ENCODE measurements at places on chromosomes 12 and 14.
A peak's percentile ranks its signal among the peaks of the same experiment; 100 is the strongest.

DNA sequence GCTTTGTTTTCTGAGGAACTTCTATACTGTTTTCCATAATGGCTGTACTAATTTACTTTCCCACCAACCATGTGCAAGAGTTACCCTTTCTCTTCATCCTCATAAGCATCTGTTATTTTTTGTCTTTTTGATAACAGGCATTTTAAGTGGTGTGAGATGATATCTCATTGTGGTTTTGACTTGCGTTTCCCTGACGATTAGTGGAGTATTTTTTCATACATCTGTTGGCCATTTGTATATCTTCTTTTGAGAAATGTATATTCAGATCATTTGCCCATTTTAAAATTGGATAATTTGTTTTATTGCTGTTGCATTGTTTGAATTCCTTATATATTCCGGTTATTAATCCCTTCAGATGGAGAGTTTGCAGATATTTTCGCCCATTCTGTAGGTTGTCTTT is 10.2 kb upstream of the HMGA2 start:
- no peak for DNase-seq

DNA sequence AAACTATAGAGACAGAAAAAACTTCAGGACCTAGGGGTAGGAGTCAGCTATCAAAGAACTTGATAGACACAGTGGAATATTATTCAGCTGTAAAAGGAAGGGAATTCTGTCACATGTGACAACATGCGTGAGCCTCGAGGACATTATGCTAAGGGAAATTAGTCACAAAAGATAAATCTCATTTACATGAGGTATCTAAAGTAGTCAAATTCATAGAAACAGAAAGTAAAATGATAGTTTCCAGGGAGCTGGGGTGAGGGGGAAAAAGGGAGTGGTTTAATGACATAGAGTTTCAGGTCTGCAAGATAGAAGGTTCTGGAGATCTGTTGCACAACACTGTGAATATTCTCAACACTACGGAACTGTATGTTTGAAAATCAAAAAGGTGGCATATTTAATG is 50.0 kb upstream of the PRIMA1 start:
- no peak for DNase-seq

DNA sequence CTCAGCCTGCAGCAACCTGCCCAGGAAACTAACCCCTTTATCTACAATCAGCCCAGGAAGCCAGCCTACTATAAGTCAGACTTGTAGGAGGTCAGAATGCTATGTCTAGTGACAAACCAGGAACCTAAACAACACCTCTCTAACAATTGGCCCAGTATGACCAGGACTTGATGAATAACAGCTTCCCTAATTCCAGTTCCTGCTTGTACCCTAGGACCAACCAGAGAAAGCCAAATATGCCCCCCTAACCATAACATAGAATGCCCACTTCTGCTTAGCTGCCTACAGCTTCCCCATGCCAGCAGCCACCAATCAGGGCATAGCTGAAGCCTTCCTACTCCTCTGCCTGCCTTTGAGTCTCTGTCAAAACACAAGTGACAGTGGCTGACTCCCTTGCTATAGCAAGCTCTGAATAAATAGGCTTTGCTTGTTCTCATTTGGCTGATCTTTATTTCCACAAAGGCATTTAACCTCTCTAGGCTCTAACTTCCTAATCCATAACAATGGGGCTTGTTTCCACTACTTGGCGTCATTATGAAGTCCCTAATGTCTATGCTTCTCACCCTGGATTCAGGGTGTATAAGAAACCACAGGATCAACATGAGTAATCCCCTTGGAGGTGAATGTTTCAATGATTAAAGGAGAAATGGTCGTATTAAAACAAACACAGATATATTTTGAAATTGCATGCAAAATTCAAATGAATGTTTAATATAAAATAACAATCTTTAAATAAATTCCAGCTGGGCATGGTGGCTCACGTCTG is 220.2 kb downstream of the ANO6 start:
- DNase-seq: no peak

DNA sequence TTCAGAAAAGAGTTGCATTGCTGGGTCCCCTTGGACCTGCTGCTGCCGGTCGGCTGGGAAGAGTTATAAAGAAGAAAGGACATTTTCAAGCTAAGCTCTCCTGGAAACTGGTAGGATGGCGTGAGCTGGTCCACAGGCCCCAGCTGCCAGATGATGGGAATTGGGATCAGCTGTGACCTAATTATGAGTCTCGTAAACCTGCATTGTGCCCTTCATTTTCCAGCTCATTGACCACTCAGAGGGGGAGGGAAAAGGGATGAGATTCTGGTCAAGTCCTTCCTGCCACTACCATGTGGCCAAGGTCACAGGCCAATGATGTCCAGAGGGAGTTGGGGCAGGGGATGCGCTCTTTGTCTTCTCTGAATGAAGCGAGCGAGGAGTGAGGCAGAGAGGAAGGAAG is 320.9 kb downstream of the NRXN3 start:
- no peak for DNase-seq

DNA sequence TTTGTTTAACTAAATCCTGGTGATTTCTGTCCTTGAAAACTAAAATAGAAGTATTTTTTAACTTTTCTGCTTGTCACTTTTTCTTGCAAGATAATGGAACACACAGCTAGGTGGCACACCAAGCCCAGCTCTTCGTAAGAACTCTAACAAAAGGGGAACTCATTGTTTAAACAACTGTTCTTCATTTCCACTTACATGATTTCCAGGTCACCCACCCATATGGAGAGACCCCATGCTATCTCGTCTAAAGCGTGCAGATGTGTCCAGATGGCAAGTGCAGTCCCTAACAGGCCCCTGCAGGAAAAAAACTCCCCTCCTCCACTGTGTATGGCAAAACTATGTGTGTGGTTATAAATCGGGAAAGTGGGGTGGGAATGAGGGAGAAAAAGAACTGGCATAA is 43.3 kb upstream of the NT5DC3 start:
- no peak for DNase-seq

GRCh38 chr12:41992692-41993215 is 151.9 kb downstream of the GXYLT1 start:
- DNase-seq: no peak

GRCh38 chr12:25384893-25385248 is 134.1 kb upstream of the KRAS start:
- no peak for DNase-seq

GRCh38 chr12:121033625-121034349 is 5.3 kb downstream of the OASL start:
- peak; percentile 32 for DNase-seq

DNA sequence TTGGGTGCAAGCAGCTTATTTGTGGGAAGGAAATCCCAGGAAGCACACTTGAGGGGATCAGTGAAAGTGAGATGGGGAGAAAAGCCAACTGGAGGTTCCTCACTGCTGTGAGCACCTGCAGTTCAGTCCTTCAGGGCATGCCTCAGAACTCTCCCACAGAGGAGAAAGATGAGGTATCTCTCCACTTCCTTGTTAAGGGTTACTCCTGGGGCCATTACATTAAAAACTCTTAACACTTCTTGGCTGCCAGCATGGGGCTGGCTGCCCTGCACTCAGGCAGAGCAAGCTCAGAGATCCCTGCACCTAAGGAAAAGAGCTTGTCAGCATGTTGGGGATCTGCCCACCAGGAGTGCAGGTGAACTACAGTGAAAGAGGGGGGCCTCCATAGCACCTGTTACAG is 28.8 kb downstream of the FERMT2 start:
- DNase-seq: no peak

DNA sequence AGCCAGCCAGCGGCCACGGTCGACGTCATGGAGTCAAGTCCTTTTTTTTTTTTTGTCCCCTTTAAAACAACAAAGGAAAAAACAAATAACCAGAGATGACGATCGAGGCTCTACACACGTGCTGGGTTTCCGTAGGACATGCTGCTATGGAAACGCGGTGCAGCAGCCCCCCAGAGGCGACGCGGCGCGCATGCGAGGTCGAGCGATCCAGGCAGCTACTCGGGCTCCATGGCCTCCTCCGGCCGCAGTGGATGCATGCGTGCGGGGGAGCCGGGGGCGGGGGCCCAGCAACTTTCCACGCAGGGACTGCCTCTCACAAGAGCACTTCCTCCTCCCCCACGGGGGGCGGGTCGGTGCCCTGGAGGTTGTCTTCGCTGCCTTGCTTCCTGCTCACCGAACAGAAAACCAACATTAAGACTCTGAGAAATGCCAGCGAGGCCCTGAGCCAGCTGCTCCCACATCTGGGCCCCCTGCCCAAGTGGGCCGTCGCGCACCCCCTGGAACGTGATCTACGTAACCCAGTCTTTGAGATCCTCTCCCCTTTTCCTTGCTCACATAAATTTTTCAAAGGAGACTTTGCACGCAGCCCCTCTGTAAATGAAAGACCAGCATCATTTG is 30.7 kb downstream of the P2RX4 start:
- peak; percentile 91 for DNase-seq

DNA sequence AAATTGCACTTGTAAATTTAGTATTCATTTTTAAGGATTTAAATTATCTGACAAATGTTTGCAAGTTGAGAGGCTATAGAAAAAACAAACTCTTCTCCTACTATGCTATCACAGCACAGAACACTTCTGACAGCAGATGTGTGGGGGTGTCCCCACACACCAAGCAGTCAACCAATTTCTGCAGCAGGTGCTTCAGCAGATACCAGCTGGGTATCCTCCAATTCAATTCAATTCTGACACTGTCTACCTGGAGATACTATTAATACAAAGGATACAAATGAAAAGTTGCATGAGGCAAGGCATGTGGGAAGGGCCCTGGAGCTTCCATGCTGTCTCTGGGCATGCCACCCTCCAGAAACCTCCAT is 35.1 kb downstream of the PCNX1 start:
- no peak for DNase-seq

- no peak for DNase-seq
Measured at GRCh38 chr12:130527239-130527638, 188.9 kb downstream of the RIMBP2 start.

- DNase-seq: no peak
Measured at GRCh38 chr12:119512772-119513497, 80.6 kb upstream of the TMEM233 start.

All from stimulated activated CD4-positive, alpha-beta T cell treated with anti-CD3 and anti-CD28 coated beads, Interleukin-4, amount 100 ng/mL, for 4 hours (primary cell).